Activated CD8-positive, alpha-beta T cell treated with anti-CD3 and anti-CD28 coated beads for 36 hours (primary cell): ENCODE measurements at places on chromosomes 2 and 18. TPM values are rescaled to one million over a fixed set of nuclear protein-coding genes. Genes with fewer than 3 reads are reported as not detected.

GRCh38 chr18:79246309-79247108 lies 149.2 kb upstream of the NFATC1 start:
- peak overlapping the region; percentile 71 for H3K27ac ChIP-seq
- DNase-seq = peak; percentile 82
- no peaks in the 10 kb centered on the region for H3K36me3 ChIP-seq
- no peaks in the 10 kb centered on the region for H3K27me3 ChIP-seq
- H3K4me1 ChIP-seq = peaks cover 12% of the 10 kb centered on the region

GRCh38 chr2:174397773-174398172 lies 2.2 kb downstream of the SCRN3 start:
- H3K4me1 ChIP-seq = peaks cover 28% of the 10 kb centered on the region
- H3K36me3 ChIP-seq = peaks cover 6% of the 10 kb centered on the region
- no peak for DNase-seq
- H3K27ac ChIP-seq = no peak overlapping the region

DNA sequence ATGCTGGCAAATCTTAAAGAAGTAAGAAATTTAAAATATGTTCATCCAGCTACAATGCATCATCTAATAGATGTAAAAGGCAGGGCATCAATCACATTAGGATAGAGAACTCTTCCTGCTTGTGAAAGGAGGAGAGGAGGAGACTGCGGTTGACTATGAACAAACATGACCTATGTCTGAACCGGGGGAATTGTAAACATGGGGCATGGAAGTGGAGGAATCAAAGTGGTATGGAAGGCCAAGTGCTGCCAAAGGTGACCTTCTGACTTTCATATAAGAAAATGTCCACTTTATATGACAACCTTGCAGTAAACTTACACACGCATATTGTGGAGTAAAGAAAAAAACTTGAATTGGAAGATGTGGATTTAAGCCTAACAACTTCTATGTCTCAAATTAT lies 20.0 kb upstream of the SLC8A1 start:
- no peaks in the 10 kb centered on the region for H3K27me3 ChIP-seq
- H3K36me3 ChIP-seq = no peaks in the 10 kb centered on the region
- no peak overlapping the region for H3K27ac ChIP-seq
- DNase-seq = no peak
- H3K4me3 ChIP-seq = no peak overlapping the region
- no peaks in the 10 kb centered on the region for H3K4me1 ChIP-seq

GRCh38 chr2:225091336-225091735 lies 49.1 kb upstream of the DOCK10 start:
- no peaks in the 10 kb centered on the region for H3K36me3 ChIP-seq
- H3K27me3 ChIP-seq = no peaks in the 10 kb centered on the region
- no peak for DNase-seq
- no peak overlapping the region for H3K27ac ChIP-seq
- H3K4me3 ChIP-seq = no peak overlapping the region
- H3K4me1 ChIP-seq = peaks cover 21% of the 10 kb centered on the region

- no peaks in the 10 kb centered on the region for H3K4me1 ChIP-seq
- no peak overlapping the region for H3K4me3 ChIP-seq
- no peak overlapping the region for H3K27ac ChIP-seq
- H3K36me3 ChIP-seq = no peaks in the 10 kb centered on the region
These were observed 593.2 kb downstream of the ZEB2 start for GRCh38 chr2:143926736-143927135.

- H3K4me1 ChIP-seq = no peaks in the 10 kb centered on the region
- no peak for DNase-seq
- H3K4me3 ChIP-seq = no peak overlapping the region
- H3K27ac ChIP-seq = no peak overlapping the region
These were observed 36.6 kb upstream of the COL3A1 start for GRCh38 chr2:188937228-188938220.

Gene CCDC148
- not detected for total RNA-seq

Gene ALK
- total RNA-seq = not detected
